Activated CD8-positive, alpha-beta memory T cell treated with anti-CD3 and anti-CD28 coated beads for 48 hours (primary cell): ENCODE measurements at places on chromosomes 6 and 20.

DNA sequence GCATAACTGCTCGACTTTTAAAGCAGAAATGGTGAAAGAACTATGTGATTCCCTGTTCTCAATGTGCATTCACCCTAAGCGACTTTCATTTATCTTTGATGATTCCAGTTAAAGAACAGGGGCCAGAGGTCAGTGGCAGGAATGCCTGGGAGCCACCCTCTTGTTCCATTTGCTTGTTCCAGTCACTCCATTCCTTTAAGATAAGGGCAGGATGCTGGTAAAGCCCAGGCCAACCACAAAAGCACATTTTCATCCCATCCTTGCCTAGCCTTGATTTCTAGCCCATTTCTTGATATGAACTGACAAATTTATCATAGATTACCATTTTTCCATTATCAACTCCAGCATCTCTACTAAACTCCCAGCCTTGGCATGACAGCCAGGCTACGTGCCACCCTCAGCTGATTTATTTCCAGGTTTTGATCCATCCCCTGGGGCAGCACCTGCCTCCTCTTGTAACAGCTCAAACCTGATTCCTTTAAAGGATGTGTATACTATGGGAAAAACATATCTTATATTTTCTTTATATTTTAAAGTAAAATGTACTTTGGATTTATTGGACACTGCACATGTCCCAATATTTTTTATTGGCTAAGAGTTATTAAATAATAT, 19.2 kb downstream of the HMGN3 start:
- DNase-seq: no peak

DNA sequence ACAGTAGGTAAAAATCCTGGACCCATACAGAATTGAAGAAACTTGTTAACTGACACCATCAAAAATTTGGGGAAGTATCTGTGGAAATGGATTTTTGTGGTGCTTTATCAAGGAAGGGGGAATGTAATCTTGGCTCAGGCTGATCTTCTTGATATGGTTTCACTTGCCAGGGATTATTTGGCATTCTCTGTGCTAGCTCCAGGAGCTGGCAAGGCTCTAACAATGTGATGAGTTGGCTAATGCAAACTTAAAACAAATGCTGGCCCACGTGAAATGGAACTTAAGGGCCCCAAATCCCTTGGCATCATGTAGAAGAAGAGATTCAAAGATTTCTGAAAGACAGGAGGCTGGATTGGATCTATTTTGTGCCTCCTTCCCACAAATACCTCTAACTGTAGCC, 13.1 kb downstream of the KCNS1 start:
- DNase-seq: no peak

DNA sequence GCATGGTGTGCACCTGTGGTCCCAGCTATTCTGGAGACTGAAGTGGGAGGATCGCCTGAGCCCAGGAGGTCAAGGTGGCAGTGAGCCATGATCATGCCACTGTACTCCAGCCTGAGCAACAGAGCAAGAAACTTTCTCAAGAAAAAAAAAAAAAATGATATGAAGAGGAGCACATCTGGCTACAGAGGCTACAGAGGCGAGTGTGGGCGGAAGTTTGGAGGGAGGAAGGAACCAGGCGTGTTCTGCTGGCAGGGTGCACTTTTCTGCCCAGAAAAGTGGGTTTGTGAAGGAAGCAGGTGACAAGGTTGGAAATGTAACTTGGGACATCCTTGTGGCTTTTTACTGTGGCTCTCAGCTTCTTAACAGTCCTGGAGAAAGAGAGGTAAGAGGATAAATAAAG, 96.7 kb downstream of the SNX5 start:
- DNase-seq: no peak

- no peak for DNase-seq
Observed at GRCh38 chr6:105902401-105903031, 183.6 kb upstream of the PRDM1 start.

DNA sequence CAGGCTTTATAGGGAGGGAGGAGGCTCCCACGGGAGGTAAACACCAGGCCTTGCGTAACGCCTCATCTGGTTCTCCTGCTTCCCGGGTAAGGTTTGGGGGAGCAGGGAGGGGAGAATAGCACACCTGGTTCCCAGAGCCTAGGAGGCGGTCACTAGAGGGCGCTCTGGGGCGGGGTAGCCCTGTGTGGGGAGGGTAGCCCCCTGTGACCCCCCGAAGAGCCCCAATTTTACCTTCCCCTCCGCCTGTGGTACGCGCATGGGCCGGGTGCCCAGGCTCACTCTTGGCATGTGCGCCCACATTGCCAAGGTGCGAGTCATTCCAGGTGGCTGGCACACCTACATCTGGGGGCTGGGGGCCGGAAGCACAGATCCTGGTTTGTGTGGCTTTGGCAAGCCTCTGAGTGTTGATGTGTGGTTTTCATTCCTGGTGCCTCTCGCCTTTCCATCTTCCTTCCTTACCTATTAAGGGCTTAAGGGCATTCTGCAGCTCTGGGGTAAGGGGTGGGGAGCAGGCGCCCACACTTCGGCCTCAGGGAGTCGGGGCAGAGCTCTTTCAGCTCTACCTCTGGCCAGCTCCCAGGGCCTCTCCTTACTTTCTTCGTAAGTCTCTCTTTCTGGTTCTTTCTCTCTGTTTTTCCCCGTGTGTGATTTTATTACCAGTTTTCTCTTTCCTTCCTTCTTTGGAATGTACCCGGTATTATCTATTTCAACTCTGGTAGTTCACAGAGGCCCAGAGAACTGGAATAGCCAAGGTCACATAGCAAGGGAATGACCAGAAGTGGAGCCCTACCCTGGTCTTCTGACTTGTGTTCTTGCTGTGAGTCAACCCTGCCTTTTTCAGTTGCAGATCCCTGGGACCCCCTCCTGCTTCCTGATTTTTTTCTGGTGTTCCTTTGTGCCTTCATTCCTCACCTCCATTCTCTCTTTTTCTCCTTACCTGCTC, 492 bp upstream of the RNF39 start:
- no peak for DNase-seq

GRCh38 chr20:63351811-63352591, 9.1 kb downstream of the CHRNA4 start:
- DNase-seq: no peak

- no peak for DNase-seq
Observed at GRCh38 chr20:42474646-42475045, 715.1 kb downstream of the PTPRT start.

DNA sequence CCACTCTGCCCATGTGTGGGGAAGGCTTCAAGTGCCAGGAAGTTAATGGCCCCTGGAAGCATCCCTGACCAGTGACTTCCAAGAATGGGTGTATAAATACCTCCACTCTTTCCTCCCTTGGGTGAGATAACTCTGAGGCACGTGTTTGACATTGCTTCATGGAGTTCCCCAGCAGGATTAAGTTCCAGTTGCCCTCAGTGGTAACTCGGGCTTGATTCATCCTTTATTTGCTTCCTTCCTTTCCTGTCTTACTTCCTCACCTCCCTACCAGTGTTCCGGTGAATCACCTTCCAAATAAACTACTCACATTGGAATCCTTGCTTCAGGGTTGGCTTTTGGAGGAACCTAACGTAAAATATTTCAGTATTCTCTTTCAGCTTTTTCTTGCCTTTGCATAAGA, 84.6 kb upstream of the JAG1 start:
- no peak for DNase-seq

GRCh38 chr6:88050140-88050818, 2.6 kb downstream of the SPACA1 start:
- DNase-seq: no peak

DNA sequence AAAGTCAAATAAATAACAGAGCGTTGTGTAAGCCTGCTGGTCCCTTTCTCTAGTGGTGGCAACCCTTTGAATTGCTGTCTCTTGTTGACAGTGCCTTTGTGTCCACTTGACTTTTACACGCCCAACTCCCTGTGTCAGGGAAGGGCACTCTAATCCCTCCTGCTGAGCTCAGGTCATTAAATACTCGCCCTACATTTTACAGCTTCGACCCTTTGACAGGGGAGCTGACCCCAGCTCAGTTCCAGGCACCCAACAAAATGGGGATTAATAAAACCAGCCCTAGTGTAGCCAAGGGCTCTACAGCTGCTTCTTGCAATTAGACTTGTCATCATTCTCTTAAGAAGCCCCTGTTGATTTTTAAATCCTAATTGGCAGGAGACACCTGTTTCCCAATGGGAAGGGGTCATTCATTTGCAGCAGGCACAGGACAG, 308.2 kb downstream of the EYA4 start:
- no peak for DNase-seq

GRCh38 chr6:161389756-161390155, 115.9 kb upstream of the AGPAT4 start:
- no peak for DNase-seq

DNA sequence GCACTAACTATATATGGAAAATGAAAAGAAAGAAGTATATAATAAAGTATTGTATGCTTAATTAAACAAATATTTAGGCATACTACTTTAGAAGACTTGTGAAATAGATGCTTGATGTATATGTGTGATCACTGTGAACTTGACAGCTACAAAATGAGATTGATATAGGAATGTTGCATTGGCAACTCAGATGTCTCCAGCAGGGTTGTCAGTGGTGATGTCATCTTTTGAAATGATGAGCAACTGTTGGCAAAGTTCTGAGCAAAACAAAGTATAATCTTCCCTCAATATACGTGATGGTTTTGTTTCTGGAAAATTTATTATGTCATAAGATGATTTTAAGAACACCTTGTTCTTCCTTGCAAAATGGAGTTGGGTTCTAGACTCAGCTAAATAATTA, 133.8 kb downstream of the ARID1B start:
- no peak for DNase-seq

- no peak for DNase-seq
Observed at GRCh38 chr6:149867876-149868640, 3.9 kb upstream of the LRP11 start.

GRCh38 chr6:15796844-15797243, 134.0 kb upstream of the DTNBP1 start:
- no peak for DNase-seq

DNA sequence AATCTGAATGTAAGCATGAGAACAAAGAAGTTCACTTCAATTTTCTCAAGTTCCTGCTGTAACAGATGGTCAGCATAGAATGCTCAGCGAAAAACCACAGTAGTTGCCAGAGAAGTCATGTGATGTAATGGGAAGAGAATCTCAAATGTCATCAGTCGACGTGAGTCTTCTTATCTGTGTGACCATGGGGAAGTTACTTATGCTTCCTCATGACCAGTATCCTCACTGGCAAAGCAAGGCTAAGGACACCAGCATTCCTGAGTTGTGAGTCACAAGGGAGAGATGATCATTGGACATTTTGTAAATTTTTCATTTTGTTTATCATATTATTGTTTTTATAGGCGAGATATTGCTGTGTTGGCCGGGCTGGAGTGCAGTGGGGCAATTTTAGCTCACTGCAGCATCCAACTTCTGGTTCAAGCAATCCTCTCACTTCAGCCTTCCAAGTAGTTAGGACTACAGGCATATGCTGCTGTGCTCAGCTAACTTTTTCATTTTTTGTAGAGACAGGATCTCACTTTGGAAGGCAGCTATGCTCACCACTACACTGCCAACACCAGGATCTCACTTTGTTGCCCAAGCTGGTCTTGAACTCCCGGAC, 21.9 kb downstream of the SGK1 start:
- DNase-seq: no peak

DNA sequence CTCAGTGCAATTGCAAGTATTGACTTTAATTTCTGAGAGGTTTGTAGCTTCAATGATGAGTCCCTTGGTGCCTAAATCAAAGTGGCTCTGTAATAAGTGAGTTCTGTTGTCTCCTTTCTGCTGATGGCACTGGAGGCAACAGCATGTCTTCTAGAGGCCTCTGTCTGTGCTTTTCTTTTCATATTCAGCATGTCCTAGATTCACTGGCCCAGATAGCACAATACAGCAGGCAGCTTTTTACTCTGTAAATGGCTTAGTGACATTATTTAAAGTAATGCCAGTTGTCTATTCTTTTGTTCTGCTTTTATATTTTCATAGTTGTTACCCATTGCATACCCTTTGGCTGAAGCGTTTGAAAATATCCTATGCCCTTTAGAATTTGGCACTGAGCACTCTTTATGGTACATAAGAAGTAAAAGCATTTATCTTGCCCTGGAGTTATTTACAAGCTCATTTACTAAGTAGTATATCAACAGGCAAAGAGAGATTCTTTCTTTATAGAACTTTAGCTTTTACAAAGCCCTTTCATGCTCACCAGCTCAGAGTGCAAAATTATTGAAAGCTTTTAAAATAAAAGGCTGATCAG, 271.5 kb upstream of the KCNQ5 start:
- DNase-seq: no peak

DNA sequence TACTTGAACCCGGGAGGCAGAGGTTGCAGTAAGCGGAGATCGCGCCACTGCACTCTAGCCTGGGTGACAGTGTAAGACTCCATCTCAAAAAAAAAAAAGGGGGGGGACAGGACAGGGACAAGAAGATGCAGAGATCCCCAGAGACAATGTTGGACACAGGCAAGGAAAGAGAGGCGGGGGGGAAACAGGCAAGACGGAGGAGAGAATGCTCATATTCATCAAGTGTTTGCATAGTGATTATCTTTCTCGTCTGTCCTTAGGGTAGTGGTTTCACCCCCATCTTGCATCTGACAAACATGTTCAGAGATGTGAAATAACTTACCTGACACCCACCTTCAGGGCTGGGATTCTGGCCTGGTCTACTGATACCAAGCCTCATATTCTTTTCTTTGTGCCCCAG, 29.0 kb downstream of the CHMP4B start:
- no peak for DNase-seq

DNA sequence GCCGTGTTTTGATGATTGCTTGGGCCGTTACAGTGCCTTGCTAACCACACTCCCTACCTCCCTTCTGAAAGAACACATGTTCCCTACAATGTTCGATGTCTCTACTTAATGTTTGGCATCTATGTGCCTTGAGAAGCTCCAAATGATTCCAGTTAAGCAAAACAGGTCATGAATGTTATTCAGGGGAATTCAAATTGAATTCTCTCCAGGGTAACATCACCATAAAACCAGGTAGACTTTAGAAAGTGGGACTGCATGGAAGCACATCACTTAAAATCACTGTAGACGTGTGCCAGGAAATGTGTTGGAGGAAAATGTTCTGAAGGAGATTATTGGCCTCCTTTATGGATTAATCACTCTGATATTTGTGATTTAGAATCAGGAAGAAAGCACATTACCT, 128.1 kb downstream of the ADAT2 start:
- no peak for DNase-seq

- no peak for DNase-seq
Observed at GRCh38 chr6:168906391-168906790, 347.3 kb downstream of the THBS2 start.

DNA sequence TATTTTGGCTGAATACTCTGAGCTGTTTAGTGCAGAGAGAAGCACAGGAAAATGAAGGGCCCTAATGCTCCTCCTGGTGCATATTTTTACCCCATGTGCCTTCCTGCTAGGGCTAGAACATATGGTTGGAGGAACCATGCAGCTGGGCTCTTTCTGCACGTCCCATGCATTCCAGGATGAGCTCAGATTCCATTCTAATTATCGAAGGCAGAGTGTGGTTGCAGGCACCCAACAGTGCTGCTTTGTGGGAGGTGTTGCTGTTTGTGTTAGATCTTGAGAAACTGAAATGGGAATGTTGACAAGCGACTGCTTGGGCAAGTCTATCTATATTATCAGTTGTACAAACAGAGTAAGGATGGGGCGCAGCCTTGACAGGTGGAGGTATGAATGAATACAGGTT, 419.5 kb downstream of the DHX35 start:
- DNase-seq: no peak
